ENCODE measurements at places on chromosomes 5 and 9.

GRCh38 chr9:127496974-127497373, 45.7 kb downstream of the LRSAM1 start:
- DNase-seq = no peak

DNA sequence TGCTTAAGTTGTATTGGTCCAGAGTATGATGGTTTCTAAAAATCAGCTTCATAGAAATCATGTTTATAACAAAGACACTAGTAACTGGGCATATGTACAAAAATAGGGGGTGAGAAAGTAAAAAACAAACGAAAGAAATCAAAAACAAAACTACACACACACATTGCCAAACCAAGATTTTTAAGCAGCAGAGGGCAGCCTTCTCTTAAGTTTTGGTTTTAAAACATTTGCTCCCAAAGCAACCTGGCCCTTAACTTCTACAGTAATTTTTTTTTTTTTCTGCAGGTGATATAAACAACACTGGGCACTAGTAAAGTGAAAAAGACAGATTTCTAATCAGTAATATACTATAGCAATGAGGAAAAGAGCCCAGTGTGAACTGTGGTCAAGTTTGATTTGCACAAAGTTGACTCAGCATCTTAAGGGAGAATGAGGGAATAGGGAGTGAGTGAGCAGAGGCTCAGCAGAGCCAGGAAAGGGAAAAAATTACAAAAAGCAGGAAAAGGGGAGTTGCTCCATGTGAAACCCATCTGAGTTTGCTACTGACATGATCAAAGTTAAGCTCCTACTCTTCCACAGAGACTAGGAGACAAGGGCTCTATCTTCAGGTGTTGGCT, 13.4 kb upstream of the GAPT start:
- no peak for DNase-seq

- no peak for DNase-seq
Observed at GRCh38 chr9:110952540-110952859, 85.8 kb downstream of the LPAR1 start.

- DNase-seq = no peak
Observed at GRCh38 chr5:74200560-74200959, 440.0 kb downstream of the ENC1 start.

GRCh38 chr5:180340856-180341255, 12.3 kb downstream of the GFPT2 start:
- DNase-seq = no peak

DNA sequence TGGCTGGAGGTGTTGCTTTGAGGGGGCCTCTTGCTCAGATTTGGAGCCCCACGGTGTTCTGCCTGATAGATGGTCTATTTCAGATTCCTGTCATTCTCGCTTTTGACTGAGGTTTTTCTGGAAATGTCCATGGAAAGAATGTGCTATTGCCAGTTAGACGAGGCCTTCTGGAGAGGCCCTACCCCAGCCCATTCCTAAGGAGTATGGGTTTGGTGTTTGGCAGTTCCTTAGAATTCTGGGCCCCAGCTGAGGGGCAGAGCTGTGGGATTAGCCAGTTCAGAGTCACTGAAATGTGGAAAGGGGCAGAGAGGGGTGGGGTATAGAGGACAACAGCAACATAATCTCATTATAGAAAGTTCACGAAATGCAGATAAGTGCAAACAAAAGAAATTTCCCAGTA, 50.5 kb downstream of the GALNT10 start:
- no peak for DNase-seq

DNA sequence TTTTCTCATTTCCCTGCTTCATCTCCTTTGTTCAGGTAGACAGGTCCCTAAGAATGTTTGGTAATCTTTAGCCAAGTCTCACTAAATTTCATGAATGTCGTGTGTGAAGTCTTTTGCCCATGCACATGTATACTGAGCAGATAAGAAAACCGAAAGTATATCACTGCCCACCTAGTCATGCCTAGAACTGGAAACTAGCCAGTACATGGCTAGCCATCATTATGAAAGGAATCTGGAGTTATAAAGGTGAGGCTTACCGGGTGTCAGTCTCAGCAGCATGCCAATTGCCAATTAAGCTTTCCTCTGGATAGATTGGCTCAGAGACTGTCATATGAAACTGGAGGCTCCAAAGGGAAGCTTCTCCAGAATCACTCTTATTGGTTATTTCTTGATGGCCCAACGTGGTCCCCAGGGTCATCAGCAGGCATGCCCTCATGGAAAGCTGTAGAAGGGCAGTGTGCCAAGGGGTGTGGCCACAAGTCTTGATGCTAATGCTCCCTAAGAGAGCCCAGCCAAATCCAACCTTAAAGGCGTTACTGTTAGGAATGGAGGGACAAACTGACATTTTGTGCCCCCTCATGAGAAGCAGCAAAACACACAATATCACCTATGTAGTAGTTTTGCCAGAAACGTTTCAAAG, 307.3 kb upstream of the PIK3R1 start:
- no peak for DNase-seq

DNA sequence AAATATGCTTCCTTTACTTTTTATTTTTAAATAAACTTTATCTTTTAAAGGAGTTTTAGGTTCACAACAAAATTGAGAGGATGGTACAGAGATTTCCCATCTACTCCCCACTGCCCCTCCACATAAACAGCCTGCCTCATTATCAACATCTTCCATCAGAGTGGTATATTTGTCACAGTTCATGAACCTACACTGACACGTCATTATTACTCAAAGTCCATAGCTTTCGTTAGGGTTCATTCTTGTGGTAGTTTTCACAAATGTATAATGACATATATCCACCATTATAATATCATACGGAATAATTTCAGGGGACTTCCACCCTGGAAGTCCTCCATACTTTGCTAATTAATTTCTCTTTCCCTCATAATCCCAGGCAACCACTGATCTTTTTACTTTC, 204.9 kb downstream of the SMARCA2 start:
- no peak for DNase-seq

DNA sequence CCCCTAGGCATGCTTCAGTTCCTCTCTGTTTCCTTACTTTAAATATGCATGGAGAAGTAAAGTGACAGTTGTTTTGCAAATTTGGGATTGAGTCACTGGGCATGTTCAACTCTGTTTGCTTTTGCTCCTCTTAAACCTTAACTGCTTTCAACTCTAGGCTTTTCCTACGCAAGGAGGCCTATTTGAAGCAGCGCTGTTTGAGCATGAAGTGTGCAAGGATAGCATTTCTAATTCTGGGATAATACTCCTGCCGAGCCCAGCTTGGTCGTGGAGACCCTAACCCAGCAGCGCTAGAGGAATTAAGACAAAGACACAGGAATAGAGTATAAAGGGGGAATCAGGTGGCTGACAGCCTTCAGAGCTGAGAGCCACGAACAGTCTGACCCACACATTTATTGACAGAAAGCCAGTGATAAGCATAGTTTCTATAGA, 803.4 kb upstream of the CDH10 start:
- no peak for DNase-seq

GRCh38 chr5:32646061-32646969, 61.0 kb downstream of the SUB1 start:
- peak; percentile 44 for DNase-seq

DNA sequence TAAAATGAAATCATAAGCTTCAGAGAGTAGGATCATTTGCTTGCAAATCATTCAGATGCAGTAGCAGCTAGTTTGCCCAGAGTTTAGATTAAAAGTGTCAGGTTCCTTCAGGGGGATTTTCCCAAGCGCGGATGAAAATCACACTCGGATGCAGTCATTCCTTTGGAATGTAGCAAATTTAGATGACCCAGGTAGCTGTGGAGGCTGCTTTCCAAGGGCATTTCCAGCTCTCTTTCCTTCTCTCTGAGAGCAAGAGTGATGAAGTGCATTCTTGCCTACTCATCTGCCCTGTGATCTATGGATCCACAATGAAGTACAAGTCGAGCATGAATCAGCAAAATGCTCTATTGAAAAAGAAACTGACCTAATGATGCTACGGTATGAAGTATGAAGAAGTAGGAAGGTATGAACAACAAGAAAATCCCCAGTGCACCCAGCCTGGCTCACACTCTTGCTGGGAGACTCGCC, 200.2 kb downstream of the PLK2 start:
- no peak for DNase-seq

GRCh38 chr9:87337335-87338087, 160.2 kb upstream of the DAPK1 start:
- peak; percentile 23 for DNase-seq

DNA sequence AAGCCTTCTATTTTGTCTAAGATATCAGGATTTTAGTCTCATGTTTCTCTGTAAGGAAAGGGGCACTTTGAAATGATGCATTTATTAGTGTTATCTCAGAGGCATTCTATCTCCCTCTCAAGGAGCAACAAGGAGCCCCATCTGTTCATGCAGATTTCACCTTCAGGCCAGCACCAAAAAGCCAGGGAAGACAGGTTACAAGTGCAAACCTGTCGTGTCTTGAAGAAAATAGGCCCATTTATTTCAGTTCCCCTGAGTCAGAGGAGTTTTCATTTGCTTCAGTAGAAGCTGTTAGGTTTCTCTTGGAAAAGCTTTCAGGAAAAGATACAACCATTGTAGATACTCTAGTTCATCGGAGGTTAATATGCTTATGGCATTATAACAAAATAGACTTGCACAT, 97.2 kb downstream of the SPOCK1 start:
- DNase-seq = no peak

- no peak for DNase-seq
Observed at GRCh38 chr9:6620796-6621195, 24.7 kb downstream of the GLDC start.

GRCh38 chr5:124773315-124774311, 27.2 kb upstream of the ZNF608 start:
- peak; percentile 77 for DNase-seq

GRCh38 chr9:26175264-26175663, 497.0 kb upstream of the TUSC1 start:
- DNase-seq = no peak

DNA sequence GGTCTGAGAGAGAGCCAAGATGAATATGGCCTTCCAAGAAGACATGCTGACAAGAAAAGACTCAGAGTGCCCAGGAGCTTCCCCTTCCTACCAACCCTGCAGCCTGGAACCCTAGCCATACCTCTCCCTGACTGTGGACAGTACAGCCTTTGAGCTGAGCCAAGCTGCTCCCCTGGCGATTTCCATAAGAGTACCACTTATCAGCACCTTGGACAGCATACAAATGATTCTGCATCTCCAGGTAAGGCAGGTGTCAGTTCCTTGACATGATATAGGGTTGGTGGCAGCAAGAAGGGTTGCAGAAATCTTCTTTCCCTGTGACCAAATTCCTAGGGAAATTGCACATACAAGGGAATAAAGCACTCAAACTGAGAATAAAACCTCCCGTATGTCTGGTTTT, 58.3 kb downstream of the MFAP3 start:
- no peak for DNase-seq

GRCh38 chr5:7246287-7246686, 149.7 kb upstream of the ADCY2 start:
- DNase-seq = no peak

- DNase-seq = no peak
Observed at GRCh38 chr5:74538206-74538661, 102.3 kb downstream of the ENC1 start.

- DNase-seq = no peak
Observed at GRCh38 chr5:179879690-179880010, 21.0 kb upstream of the MRNIP start.

GRCh38 chr9:120486347-120486746, 93.6 kb downstream of the CDK5RAP2 start:
- no peak for DNase-seq

Measured in putamen (tissue), 1 donor.